A549 treated with GW870086 at 1 μM for 4 hours (cell line): ENCODE measurements at places on chromosomes 6 and 20. TPM values are rescaled to one million over a fixed set of nuclear protein-coding genes. Genes with fewer than 3 reads are reported as not detected.

Gene GLP1R
- not detected in 5 replicates for total RNA-seq

Gene CEP43
- total RNA-seq: 8.2 to 10.1 TPM (median 8.7 TPM) in 5 replicates

Gene PAK5
- total RNA-seq: not detected in 5 replicates

Gene TMC2
- total RNA-seq: not detected in 5 replicates

Gene TNXB
- 0.42 to 1.3 TPM (median 0.65 TPM) in 5 replicates for total RNA-seq

Gene FAM209A
- total RNA-seq: 0.22 to 0.39 TPM (median 0.34 TPM) in 4 of 5 replicates, not detected in the other

Gene CEP162
- 1.6 to 2.2 TPM (median 1.8 TPM) in 5 replicates for total RNA-seq

Gene SLC22A2
- total RNA-seq: 0.14 TPM in 1 of 5 replicates, not detected in the others

Gene MRPL2
- total RNA-seq: 51.5 to 69.5 TPM (median 54.8 TPM) in 5 replicates

Gene HLA-G
- not detected in 5 replicates for total RNA-seq

Gene RIPOR2
- total RNA-seq: 0.13 to 0.18 TPM (median 0.15 TPM) in 4 of 5 replicates, not detected in the other

Gene PGK2
- not detected in 5 replicates for total RNA-seq

Gene NHLRC1
- total RNA-seq: 1.4 to 1.9 TPM (median 1.7 TPM) in 5 replicates

Gene FAM209B
- total RNA-seq: 0.21 to 0.72 TPM (median 0.48 TPM) in 5 replicates

Gene GSTA4
- total RNA-seq: 8.0 to 9.8 TPM (median 8.4 TPM) in 5 replicates

Gene RBBP9
- total RNA-seq: 12.0 to 17.4 TPM (median 14.4 TPM) in 5 replicates

Gene FAM110A
- 6.9 to 10.9 TPM (median 10.1 TPM) in 5 replicates for total RNA-seq

Gene WASF1
- 10.7 to 13.3 TPM (median 10.8 TPM) in 5 replicates for total RNA-seq

Gene FNDC11
- total RNA-seq: 0.13 to 0.54 TPM (median 0.21 TPM) in 5 replicates

Gene SLC13A3
- 0.12 to 0.17 TPM in 2 of 5 replicates, not detected in the others for total RNA-seq

Gene AGPAT4
- 3.4 to 6.3 TPM (median 5.3 TPM) in 5 replicates for total RNA-seq

Gene ID4
- total RNA-seq: 0.72 to 1.3 TPM (median 0.88 TPM) in 5 replicates

Gene POU5F1
- 7.4 to 10.9 TPM (median 9.5 TPM) in 5 replicates for total RNA-seq

Gene NAA20
- total RNA-seq: 139 to 154 TPM (median 144 TPM) in 5 replicates

Gene ZGPAT
- 22.2 to 29.4 TPM (median 28.1 TPM) in 5 replicates for total RNA-seq

Gene C4A
- 0.87 to 1.7 TPM (median 0.93 TPM) in 5 replicates for total RNA-seq

Gene FITM2
- total RNA-seq: 7.2 to 9.3 TPM (median 8.7 TPM) in 5 replicates

Gene E2F1
- 21.9 to 27.7 TPM (median 25.6 TPM) in 5 replicates for total RNA-seq

Gene PSORS1C1
- total RNA-seq: 4.4 to 7.5 TPM (median 6.1 TPM) in 5 replicates

Gene GRM4
- 0.08 to 0.29 TPM (median 0.10 TPM) in 5 replicates for total RNA-seq

Gene C6orf52
- total RNA-seq: 1.7 to 2.1 TPM (median 2.1 TPM) in 5 replicates

Gene ARMH2
- not detected in 5 replicates for total RNA-seq

Gene GTSF1L
- total RNA-seq: not detected in 5 replicates

Gene KLC4
- total RNA-seq: 5.1 to 8.2 TPM (median 6.4 TPM) in 5 replicates

Gene ANGPT4
- 0.06 to 0.07 TPM in 2 of 5 replicates, not detected in the others for total RNA-seq

Gene C2
- 0.07 to 0.43 TPM (median 0.23 TPM) in 5 replicates for total RNA-seq

Gene OTOR
- total RNA-seq: not detected in 5 replicates

Gene TMEM14C
- 147 to 168 TPM (median 156 TPM) in 5 replicates for total RNA-seq

Gene CLVS2
- total RNA-seq: 0.07 to 0.32 TPM (median 0.15 TPM) in 5 replicates

Gene TSPYL4
- 2.7 to 3.5 TPM (median 3.2 TPM) in 5 replicates for total RNA-seq

Gene COL21A1
- total RNA-seq: 0.51 to 2.4 TPM (median 0.76 TPM) in 5 replicates

Gene TP53TG5
- total RNA-seq: not detected in 5 replicates

Gene GCNT2
- total RNA-seq: 5.6 to 7.5 TPM (median 6.3 TPM) in 5 replicates

Gene HCRTR2
- not detected in 5 replicates for total RNA-seq

Gene PRELID3B
- 54.9 to 71.9 TPM (median 61.7 TPM) in 5 replicates for total RNA-seq

Gene NHSL1
- 2.3 to 4.7 TPM (median 4.0 TPM) in 5 replicates for total RNA-seq

Gene RBPJL
- not detected in 5 replicates for total RNA-seq

Gene LY86
- total RNA-seq: not detected in 5 replicates

Gene SCRT2
- total RNA-seq: not detected in 5 replicates

Gene CAPN11
- 0.09 TPM in 1 of 5 replicates, not detected in the others for total RNA-seq

Gene HLA-DRB1
- not detected in 5 replicates for total RNA-seq

Gene RAB32
- 37.5 to 44.7 TPM (median 42.7 TPM) in 5 replicates for total RNA-seq

Gene SLC35B3
- total RNA-seq: 6.2 to 8.0 TPM (median 7.6 TPM) in 5 replicates

Gene TRIM15
- total RNA-seq: not detected in 5 replicates
